ENCODE measurements at places on chromosomes 5 and 9.
A peak's percentile ranks its signal among the peaks of the same experiment; 100 is the strongest.

DNA sequence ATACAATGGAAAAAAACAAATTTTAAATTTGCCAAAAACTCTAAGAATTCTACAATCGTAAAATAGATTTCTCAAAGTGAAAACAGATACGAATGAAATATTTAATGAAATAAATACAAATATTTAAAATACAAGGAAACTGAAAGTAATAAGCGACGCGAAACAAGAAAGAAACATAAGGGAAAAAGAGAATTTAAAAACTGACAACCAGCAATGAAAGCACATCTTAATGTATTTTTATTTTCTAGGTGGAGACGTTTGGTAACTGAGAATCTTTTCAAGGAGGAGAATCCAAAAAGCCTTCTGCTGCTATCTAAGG lies 1.0 kb downstream of the ANXA2R start:
- DNase-seq: no peak

- DNase-seq: peak; percentile 72
Observed at GRCh38 chr9:15509931-15510788, 610 bp downstream of the PSIP1 start.

DNA sequence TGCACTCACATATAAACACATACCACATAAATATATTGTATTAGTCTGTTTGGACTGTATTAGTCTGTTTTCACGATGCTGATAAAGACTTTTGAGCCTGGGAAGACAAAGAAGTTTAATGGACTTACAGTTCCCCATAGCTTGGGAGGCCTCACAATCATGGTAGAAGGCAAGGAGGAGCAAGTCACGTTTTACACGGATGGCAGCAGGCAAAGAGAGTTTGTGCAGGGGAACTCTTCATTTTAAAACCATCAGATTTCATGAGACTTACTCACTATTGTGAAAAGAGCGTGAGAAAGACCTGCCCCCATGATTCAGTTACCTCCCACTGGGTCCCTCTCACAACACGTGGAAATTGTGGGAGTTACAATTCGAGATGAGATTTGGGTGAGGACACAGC lies 133.4 kb downstream of the FER start:
- DNase-seq: no peak

GRCh38 chr9:134689321-134690181 lies 47.9 kb downstream of the COL5A1 start:
- peak; percentile 23 for DNase-seq

DNA sequence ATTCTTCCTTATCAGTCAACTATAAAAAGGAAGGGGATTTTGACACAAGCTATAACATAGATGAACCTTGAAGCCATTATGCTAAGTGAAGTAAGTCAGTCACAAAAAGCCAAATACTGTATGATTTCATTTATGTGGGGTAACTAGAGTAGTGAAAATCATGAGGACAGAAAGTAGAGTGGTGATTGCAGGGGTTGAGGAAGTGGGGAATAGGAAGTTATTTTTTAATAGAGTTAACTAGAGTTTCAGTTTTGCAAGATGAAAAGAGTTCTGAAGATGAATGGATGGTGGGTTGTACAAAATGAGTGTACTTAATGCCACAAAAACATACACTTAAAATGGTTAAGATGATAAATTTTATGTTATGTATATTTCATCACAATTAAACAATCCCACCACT lies 65.4 kb upstream of the FAM174A start:
- no peak for DNase-seq
